Stimulated activated CD8-positive, alpha-beta memory T cell treated with anti-CD3 and anti-CD28 coated beads, Interleukin-15, amount 100 ng/mL, for 24 hours (primary cell): ENCODE measurements at places on chromosomes 16 and 17.

- DNase-seq, result no peak
Measured at GRCh38 chr17:66900126-66901010, 64.1 kb upstream of the CACNG4 start.

- no peak for DNase-seq
Measured at GRCh38 chr16:13961099-13961811, 41.3 kb downstream of the ERCC4 start.

- no peak for DNase-seq
Measured at GRCh38 chr17:37662353-37662752, 19.1 kb upstream of the DDX52 start.

DNA sequence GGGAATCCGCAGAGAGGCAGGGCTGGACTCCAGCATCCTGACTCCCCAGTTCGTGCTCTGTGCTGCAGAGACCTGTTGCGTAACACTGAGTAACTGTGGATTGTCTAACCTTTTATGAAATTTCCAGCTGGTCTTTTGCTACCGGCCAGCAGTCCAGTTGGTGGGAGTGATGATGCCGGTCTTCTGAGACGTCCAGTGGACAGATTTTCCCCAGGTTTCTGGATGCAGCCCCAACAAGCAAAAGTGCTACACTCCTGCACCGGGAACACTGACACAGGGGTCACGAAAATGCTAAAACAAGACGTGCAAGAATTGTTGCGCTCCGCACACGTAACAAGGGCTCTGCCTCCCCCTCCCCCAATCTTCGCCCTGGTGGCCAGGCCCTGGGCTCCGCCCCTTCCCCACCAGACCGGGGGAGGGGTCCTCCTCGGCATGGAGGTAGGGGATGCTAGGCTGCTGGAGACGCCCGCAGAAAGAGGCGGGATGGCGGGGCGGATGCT is 701 bp upstream of the MRC2 start:
- no peak for DNase-seq

GRCh38 chr17:69179227-69179952 is 37.7 kb upstream of the ABCA6 start:
- DNase-seq, result no peak

DNA sequence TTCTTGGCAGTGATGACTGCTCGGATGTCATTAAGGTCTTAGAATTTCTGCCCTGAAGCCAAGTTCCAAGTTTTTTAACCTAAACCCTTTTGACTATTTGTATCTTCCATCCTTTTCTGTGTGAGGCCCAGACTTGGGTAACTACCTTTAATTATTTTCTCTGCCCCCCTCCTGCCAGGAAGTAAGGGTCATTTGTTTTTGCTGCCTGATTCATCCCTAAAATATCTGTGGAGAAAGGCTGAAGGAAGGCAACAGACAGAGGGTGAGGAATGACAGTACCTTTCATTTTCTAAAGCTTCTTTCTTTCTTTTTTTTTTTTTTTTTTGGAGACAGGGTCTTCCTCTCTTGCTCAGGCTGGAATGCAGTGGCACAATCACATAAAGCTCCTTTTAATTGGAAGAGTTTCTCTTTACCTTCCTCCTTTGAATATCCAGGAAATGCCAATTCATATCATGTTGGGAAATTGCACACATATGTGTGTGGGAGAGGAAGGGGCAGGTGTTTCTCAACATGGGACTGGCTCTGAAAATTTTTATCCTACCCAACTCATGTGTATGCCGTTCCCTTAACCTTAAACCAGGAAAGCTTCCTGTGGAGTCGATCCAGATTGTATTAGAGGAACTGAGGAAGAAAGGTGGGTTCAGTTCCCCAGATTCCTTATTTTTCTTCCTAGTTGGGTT is 957 bp downstream of the VPS25 start:
- DNase-seq, result no peak

GRCh38 chr17:15479703-15480102 is 12.3 kb upstream of the CDRT4 start:
- no peak for DNase-seq

DNA sequence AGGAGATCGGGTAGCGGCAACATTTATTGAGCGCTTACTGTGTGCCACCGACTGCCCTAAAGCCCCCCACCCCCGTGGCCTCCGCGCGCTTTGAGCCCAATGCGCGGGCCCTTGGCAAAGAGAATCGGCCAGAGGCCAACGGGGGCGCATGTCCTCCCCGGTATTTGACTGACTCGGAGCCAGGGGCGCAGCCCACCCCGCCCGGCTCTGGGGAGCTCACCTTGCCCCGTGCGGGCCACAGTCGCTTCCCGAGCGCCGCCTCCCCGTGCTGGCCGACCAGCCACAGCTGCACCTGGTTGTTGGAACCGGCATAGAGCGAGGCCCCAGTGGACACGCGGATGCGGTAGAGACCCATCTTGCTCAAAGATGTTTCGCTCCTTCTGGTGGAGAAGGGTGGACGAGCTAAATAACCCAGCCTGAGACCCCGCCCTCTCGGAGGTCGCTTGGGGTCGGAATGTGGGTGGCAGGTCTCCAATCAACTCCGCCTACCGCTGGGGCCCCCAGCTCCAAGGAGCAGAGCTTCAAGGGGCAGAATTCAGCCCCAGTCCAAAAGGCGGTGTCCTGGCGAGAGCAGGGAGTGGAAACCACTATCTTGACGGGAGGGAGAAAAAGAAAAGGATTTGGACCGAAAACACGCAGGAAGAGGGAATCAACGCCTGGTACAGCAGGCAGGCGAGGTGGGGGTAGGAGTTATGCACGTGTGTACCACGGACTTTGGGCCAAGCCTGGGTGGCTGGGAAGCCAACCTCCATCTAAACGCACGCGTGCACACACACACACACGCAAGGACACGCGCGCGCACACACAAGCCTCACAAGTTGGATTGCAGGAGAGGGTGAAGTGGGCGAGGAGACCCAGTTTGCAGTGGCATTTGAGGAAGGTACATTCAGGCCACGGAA is at the start of gene ALOX15:
TSS of gene ALOX15 (minus strand) at position 382 of the 899 bp plus-strand sequence. CDS start at position 355, 27 bp downstream.
- no peak for DNase-seq

- no peak for DNase-seq
Measured at GRCh38 chr17:61833536-61834193, 29.7 kb downstream of the BRIP1 start.

- DNase-seq, result no peak
Measured at GRCh38 chr17:39737760-39738567, at the start of gene GRB7. TSS of gene GRB7 (plus strand) at chr17:39737938. CDS start at chr17:39742302, 4,364 bp downstream.

GRCh38 chr16:83581082-83581481 is 226.7 kb upstream of the HSBP1 start:
- DNase-seq, result no peak

- DNase-seq, result no peak
Measured at GRCh38 chr17:50829332-50829731, 6.1 kb upstream of the WFIKKN2 start.

GRCh38 chr16:66878067-66878466 is 2.2 kb upstream of the PDP2 start:
- no peak for DNase-seq

GRCh38 chr17:9956474-9957131 is 51.5 kb upstream of the RCVRN start:
- no peak for DNase-seq

DNA sequence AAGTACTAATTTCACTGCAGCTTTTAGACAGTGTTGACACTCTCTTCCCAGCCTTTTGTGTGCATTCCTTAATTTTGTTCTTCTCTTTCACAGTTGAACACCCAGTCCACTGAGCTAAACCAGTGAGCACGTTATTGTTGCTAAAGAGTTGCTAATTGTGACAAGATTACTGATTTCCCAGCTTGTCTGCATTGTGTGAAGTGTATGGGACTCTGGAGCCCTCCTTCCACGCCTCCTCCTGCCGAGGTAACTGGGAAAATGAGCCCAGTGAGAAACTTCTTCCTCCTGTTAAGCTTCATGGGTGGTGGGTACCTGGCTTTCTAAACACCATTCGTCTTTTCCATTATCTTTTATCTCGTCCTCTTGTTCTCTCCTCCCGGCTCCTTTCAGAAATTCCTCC is 29.8 kb upstream of the DNAH17 start:
- no peak for DNase-seq

GRCh38 chr17:63126607-63127006 is 160.6 kb downstream of the TANC2 start:
- DNase-seq, result no peak

DNA sequence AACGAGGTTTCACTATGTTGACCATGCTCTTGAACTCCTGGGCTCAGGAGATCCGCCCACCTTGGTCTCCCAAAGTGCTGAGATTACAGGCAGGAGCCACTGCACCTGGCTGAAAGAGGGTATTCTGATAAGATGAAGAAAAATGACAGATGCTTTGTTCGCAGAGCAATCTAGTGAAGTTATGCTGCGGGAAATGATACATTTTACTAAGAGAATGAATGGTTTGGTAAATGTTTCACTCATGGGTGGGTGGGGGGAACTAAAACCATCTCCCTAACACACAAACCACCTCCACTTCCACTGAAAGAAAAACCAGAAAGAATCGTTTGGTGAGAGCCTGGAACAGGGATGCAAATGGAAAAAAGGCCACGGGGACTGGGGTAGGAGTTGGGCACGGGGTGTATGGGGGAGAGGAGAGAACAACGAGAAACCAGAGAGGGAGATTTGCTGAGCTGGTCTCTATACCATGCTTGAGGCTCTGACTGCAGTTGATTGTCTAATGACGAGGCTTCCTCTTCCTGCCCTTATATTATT is 19.0 kb upstream of the XYLT2 start:
- DNase-seq, result no peak

DNA sequence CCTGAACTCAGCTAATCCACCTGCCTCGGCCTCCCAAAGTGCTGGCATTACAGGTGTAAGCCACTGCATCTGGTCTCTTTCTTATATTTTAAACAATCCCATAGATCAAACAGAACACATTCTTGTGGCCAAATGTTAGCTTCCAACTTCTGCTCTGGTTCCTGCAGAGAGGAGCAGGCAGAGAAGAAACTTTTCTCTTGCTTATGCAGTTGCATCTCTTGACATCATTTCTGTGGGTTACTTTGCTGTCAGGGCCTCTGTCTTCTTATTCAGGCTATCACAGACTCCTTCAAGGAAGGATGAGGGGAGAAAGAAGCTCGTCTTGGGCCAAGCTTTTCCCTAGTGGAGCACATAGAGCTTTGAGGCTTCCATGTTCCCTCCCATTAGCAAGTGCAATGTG is 7.8 kb downstream of the HSD17B2 start:
- no peak for DNase-seq

DNA sequence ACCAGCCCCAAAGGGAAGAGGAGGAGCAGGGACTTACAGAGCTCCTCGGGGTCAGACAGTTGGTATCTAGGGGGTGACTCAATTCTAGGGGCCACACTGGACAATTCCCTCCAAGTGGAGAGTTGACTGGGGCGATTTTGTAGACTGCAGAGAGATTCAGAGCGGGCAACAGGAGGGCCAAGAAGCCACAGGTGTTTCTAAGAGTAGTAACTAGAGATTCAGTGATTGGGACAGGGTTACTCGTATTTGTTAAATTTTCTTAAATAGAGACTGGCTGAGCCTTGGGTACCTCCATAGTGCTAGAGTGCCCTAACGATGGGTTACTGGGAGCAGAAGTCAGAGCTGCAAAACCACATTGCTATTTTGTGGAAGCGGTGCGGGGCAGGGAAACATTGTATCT is 3.3 kb upstream of the INPP5K start:
- no peak for DNase-seq

- DNase-seq, result no peak
Measured at GRCh38 chr16:31192856-31193642, 9.5 kb downstream of the PYCARD start.
